ENCODE measurements at places on chromosomes 7 and 10.

DNA sequence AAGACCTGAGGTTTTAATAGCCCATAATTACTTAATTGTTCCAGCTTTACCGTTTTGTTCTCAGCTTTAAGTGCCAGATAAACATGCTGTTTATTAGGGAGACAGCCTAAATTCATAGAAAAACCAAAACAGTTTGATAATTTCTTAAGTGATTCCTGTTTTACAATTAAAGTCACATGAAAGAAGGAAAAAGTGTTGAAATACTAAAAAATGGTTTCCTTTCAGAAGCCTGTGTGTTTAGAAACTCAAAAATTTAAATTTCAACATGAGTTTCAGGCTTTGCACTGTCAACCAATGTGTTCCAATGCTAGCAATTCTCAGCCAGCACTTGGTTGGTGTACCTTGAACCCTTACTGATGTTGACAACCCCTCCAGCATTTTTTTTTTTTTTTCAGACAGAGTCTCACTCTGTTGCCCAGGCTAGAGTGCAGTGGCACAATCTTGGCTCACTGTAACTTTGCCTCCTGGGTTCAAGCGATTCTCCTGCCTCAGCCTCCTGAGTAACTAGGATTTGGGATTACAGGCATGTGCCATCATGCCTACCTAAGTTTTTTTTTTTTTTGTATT, 135.3 kb downstream of the ICA1 start:
- no peak for DNase-seq

- no peak for DNase-seq
Observed at GRCh38 chr7:106987777-106988176, 56.7 kb upstream of the PRKAR2B start.

DNA sequence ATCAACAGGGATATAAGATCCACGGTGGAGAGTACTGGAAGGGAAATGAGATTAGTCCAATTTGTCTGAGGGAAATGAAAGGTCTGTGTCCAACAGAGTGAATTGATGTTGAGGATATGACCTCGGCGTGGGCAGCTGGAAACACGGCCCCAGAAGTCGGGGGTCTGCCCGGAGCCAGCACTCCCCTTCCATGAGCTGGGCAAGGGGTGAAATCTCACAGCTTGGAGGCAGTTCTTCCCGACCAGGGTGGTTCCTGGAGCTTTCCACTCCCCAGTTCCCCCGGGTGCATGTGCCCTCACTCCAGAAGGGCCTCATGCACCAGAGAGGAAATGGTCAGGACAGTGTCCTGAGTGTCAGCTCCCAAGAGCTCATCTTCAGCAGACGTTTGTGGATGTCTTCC, 264.7 kb upstream of the PPP2R2D start:
- no peak for DNase-seq

DNA sequence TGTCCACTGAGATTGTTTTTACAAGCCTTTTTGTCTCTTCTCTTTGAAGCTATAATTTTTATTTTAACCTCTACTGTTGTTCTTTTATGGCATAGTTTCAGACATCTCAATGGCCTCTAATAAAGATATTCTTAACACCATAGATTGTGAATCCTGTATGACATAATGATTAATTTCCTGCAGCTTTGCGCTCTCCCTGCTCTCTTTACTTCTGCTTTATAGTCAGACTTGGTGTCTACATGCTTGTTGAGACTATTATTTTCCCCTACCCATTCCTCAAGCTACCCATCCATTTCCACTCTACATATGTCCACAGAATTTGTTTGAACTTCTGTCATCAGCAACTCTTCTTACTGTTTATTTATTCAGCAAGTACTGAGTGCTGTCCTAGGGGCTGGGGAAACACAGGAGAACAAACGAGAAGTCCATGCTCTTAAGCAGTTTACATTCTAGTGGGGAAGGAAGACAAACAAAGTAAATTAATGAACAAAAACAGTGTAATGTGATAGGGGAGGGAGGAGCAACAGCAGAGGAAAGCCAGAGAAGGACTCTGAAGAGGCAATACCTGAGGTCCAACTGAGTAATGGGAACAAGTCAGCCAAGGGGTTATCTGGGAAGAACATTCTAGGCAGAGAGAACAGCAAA, 110.1 kb downstream of the CDK14 start:
- DNase-seq: no peak

DNA sequence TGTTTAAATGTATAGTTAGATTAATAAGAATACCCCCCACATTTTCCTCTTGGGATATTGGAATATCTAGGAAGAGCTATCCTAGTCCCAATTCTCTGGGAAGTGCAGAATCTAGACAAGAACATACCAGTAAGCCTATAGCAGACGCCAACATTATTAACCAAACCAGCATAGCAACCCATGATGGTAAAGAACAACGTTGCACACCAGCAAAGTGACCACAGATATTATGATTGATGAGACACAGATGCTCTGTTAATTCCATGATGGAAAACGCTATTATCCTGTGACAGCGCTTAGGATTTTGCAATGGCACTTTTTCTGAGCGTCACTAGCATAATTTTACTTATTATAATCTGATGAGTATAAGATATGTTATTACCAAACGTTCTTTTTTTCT, 603.1 kb upstream of the PCDH15 start:
- DNase-seq: no peak

DNA sequence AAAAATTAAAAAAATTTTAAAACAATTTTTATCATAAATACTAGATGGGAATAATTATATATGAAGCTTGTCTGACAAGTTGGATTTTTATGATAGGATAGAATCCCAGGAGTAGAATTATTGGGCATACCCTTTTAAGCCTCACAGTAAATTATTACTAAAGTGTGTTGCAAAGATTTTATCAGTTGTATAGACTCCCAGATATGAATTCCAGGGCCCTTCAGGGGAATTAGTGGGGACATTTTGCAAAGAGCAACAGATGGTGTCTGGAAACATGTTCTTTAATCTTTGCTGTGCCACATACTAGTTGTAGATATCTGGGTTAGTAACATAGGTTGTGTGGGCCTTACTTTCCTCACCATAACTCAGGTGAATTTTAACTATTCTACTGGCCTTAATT, 28.7 kb downstream of the ZEB1 start:
- DNase-seq: no peak

DNA sequence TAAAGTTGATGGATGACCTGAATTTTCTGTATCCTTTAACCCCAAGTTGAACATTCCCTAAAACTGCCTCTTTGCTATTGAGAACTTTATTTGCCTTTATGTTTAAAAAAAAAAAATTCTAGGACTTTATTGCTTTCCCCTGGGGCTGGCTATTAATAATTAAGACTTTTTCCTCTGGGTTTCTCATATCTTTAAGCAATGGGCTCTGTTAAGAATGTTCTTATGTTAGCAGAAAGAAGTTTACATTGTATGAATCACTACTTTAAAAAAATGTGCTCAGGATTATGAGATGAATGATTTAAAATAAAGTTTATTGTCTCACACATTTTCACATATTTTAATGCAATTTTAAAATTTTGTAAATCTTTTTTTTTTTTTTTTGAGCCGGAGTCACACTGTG, 19.5 kb downstream of the TAX1BP1 start:
- no peak for DNase-seq

DNA sequence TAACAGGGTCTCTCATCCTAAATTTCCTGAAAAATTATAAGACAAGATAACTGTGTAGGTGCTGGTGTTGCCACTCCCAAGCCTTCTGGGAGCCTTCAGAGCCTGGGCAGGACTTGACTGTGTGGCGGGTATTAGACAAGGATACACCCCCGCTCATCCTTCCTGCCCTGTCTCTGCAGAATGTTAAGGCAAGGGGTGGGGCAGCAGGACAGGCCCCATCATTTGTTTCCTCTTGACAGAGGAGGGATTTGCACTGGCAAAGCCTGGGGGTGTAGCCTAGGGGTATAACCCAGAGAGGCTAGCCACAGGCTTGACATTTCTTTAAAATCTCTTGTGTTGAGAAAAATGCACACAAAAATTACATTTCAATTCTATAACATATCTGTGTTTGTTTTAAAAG, 63.5 kb downstream of the GOLGA7B start:
- no peak for DNase-seq

- DNase-seq: no peak
Observed at GRCh38 chr10:4260483-4261124, 475.6 kb upstream of the KLF6 start.

DNA sequence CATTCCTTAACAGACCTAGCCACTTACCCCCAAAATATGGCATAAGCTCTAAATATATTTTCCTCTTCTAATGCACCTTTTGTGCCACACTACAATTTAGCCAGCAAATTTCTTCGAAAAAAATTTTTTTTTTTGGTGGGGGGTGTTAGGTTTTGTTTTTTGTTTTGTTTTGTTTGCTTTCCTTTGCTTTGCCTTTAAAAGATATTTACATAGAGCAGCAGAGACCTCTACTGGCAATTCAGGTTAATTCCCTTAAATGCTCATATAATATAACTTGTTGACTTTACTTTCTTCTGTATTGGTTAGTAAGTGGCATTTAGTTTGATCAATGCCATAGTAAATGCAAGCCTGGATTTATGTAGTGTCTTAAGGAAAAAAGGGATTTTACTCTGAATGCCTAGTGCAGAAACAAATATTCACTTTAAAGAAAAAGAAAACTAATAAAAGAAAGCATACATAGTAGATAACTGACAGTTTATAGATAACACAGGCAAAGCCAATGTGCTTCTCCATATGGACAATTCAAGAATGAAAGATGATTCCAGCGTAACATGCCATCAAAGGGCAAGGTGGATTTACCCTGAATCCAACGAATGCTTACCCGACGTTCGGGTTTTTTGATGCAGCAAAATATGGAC, 1250.6 kb downstream of the GATA3 start:
- no peak for DNase-seq

GRCh38 chr10:10991144-10991543, 26.5 kb upstream of the CELF2 start:
- no peak for DNase-seq

GRCh38 chr10:82288461-82288881, 413.5 kb downstream of the NRG3 start:
- no peak for DNase-seq

DNA sequence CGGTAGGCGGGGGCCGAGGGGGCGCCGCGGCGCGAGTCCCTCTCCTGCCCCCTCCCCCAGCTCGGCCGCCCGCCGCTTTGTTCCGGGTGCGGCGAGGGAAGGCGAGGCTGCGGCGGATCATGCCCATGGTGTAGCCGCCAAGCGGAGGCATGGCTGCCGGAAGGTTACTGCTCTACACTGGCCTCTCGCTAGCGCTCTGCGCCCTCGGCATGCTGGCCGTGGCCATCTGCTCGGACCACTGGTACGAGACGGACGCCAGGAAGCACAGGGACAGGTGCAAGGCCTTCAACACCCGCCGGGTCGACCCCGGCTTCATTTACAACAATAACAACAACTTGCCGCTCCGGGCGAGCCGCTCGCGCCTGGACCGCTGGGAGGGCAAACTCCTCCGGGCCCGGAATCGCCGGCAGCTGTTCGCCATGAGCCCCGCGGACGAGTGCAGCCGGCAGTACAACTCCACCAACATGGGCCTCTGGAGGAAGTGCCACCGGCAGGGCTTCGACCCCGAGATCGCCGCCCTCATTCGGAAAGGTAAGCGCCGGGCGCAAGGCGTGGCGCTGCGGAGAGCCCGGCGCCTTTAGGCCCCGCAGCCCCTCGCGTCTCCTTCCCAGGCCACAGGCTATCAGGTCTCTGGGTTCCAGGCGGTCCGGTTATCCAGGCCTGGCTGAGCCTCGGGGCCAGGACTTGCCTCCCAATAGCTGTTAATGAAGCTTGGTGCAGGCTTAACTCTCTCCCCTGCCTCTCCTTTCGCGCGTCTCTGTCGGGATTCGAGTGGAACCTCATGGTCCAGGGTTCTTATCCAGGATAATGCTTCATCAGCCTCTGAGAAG, 513 bp downstream of the TMEM178B start:
- DNase-seq: no peak

DNA sequence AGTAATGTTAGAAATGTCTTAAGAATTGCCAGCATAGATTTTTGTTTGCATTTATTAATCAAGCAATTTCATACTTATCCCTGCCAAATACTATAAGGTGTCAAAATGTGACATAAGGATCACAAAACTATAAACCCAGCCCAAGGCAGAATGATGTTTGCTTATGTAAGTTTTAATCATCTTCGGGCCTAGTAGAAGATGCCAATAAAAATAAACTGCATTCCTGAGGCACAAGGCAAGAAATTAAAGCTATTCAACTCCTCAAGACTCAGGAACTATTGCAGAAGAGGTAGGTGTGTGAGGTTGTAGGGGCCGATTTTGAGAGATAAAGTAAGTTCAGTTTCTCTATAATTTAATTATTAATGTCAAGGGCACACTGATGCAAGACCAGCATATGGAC, 189.4 kb upstream of the AHR start:
- no peak for DNase-seq

- DNase-seq: no peak
Observed at GRCh38 chr10:71666639-71667386, 52.8 kb downstream of the C10orf105 start.

DNA sequence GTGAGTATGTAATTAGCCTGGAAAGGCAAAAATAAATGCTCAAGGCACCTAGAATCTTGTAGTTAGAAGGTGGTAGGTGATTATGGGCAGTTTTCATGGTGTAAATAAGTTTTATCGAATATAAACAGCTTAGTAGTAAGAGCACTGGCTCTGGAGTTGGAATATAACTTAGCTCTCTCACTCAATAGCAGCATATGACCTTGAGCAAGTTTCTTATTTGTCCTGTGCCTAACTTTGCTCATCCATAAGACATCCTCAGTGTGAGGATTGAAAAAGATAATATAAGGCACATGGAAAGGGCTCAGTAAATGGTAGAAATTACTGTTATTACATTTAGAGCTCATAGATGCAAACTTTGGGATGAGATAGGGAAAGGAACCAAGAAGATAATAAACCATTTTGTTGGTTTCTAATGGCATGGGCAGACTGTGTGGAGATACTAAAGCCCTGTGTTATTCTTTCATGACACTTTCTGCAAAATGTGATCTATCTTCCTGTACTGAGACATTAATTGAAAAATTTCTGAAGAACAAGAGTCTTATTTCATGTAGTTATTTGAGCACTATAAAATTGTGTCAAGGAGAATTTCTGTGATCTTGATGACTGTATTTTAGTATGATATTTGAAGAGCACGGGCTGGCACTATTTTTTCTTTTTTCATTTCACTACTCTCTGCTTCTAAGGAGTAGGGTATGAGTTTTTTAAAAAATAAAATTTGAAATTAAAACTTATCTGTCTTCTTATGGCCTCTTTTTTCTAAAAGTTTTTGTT, 3.1 kb downstream of the SLK start:
- DNase-seq: peak; percentile 42

- no peak for DNase-seq
Observed at GRCh38 chr10:59550061-59550460, 159.6 kb downstream of the SLC16A9 start.

- no peak for DNase-seq
Observed at GRCh38 chr7:71716690-71717089, 584.7 kb downstream of the GALNT17 start.

DNA sequence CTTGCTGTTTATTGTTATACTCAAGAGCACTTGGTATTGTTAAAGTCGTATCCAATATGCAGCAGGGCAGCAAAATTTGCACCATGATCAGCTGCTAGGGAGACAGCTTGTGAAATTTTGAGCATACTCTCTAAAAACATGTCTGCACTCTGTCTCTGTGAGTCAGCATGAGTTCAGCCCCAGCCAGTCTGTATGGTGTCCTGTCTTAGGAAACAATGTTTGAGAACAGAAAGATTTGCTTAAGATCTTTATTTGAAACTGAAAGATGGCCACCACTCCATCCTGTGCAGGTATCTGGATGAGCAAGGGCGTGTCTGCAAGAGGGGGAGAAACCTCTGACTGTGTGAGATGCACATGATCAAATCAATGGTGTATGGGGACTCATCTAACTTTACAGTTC, 97.1 kb downstream of the GNAI1 start:
- DNase-seq: no peak
